Fibroblast of the aortic adventitia (primary cell): ENCODE measurements at places on chromosomes 2 and 18. TPM values are rescaled to one million over a fixed set of nuclear protein-coding genes. Genes with fewer than 3 reads are reported as not detected.

The RAPGEF4 gene
- total RNA-seq: 1.3 and 54.4 TPM in 2 replicates

The CNDP1 gene
- total RNA-seq: not detected in 2 replicates

The ANKRD62 gene
- not detected in 2 replicates for total RNA-seq

The INPP5D gene
- total RNA-seq: 0.54 and 0.98 TPM in 2 replicates

The PRSS56 gene
- total RNA-seq: not detected in 2 replicates

The SLC11A1 gene
- 0.09 and 0.33 TPM in 2 replicates for total RNA-seq

The SPP2 gene
- total RNA-seq: 0.36 TPM in 1 of 2 replicates, not detected in the other

The KCNIP3 gene
- 0.25 and 2.9 TPM in 2 replicates for total RNA-seq

The AQP12A gene
- total RNA-seq: not detected in 2 replicates

The CFAP221 gene
- total RNA-seq: not detected in 2 replicates

The MROH2A gene
- total RNA-seq: under 0.01 TPM in 1 of 2 replicates, not detected in the other

The NT5DC4 gene
- not detected in 2 replicates for total RNA-seq

The IL36B gene
- not detected in 2 replicates for total RNA-seq

The CD8A gene
- total RNA-seq: not detected in 2 replicates

The ALPI gene
- total RNA-seq: not detected in 2 replicates

The SKOR2 gene
- not detected in 2 replicates for total RNA-seq

The PLGLB2 gene
- total RNA-seq: 2.3 TPM in 1 of 2 replicates, not detected in the other

The SAG gene
- not detected in 2 replicates for total RNA-seq

The RAX gene
- not detected in 2 replicates for total RNA-seq

The CAPN14 gene
- total RNA-seq: 0.09 and 0.16 TPM in 2 replicates

The MAP3K19 gene
- total RNA-seq: not detected in 2 replicates

The CCDC74B gene
- total RNA-seq: 9.7 and 12.2 TPM in 2 replicates

The CCBE1 gene
- 16.2 and 35.3 TPM in 2 replicates for total RNA-seq

The NLRC4 gene
- total RNA-seq: not detected in 2 replicates

The RAMP1 gene
- total RNA-seq: 3.1 and 3.4 TPM in 2 replicates

The B4GALT6 gene
- total RNA-seq: 1.9 and 6.3 TPM in 2 replicates

The SRD5A2 gene
- 0.09 TPM in 1 of 2 replicates, not detected in the other for total RNA-seq

The TMEFF2 gene
- total RNA-seq: 4.7 and 9.4 TPM in 2 replicates

The TMEM163 gene
- total RNA-seq: not detected in 2 replicates

The CLEC4F gene
- total RNA-seq: not detected in 2 replicates

The ICA1L gene
- 8.9 TPM in 2 replicates for total RNA-seq

The CYBRD1 gene
- 412 and 741 TPM in 2 replicates for total RNA-seq

The HK2 gene
- total RNA-seq: 20.0 and 35.4 TPM in 2 replicates

The KIAA2012 gene
- total RNA-seq: not detected in 2 replicates

The SULT1C4 gene
- total RNA-seq: 0.33 TPM in 1 of 2 replicates, not detected in the other

The MARCO gene
- not detected in 2 replicates for total RNA-seq

The ZNF24 gene
- total RNA-seq: 16.5 and 29.4 TPM in 2 replicates

The TLK1 gene
- 10.4 and 28.1 TPM in 2 replicates for total RNA-seq

The LOXHD1 gene
- total RNA-seq: not detected in 2 replicates

The LDLRAD4 gene
- 0.54 TPM in 1 of 2 replicates, not detected in the other for total RNA-seq

The REG1B gene
- total RNA-seq: not detected in 2 replicates
